Left ventricle myocardium inferior (tissue), 1 donor: ENCODE measurements at places on chromosomes 11 and 22. TPM values are rescaled to one million over a fixed set of nuclear protein-coding genes. Genes with fewer than 3 reads are reported as not detected.

GRCh38 chr11:64339754-64340408 is at the start of gene CCDC88B:
Gene CCDC88B, plus strand, starts transcription at chr11:64340204. Its CDS starts 63 bp downstream, at chr11:64340267.
- H3K27me3 ChIP-seq = peaks cover 7% of the 10 kb centered on the region
- DNase-seq = peak; percentile 65
- H3K36me3 ChIP-seq = no peaks in the 10 kb centered on the region
- H3K27ac ChIP-seq = no peak within 1 kb of the TSS
- peaks cover 18% of the 10 kb centered on the region for H3K4me1 ChIP-seq

GRCh38 chr11:107711861-107712755 is at the start of gene SLN:
Gene SLN, minus strand, starts transcription at chr11:107712056.
- no peak within 1 kb of the TSS for H3K4me3 ChIP-seq
- H3K27ac ChIP-seq = no peak within 1 kb of the TSS
- no peak for DNase-seq
- H3K27me3 ChIP-seq = peaks cover 71% of the 10 kb centered on the region
- H3K4me1 ChIP-seq = peaks cover 7% of the 10 kb centered on the region
- no peaks in the 10 kb centered on the region for H3K36me3 ChIP-seq

GRCh38 chr11:129608711-129609110 is 206.9 kb upstream of the TMEM45B start:
- H3K4me3 ChIP-seq = no peak overlapping the region
- no peaks in the 10 kb centered on the region for H3K36me3 ChIP-seq
- DNase-seq = no peak
- peaks cover 8% of the 10 kb centered on the region for H3K27me3 ChIP-seq
- no peaks in the 10 kb centered on the region for H3K4me1 ChIP-seq
- no peak overlapping the region for H3K27ac ChIP-seq

GRCh38 chr11:60914633-60915247 is 782 bp downstream of the TMEM109 start:
- no peaks in the 10 kb centered on the region for H3K27me3 ChIP-seq
- peak overlapping the region; percentile 98 for H3K27ac ChIP-seq
- H3K4me1 ChIP-seq = peaks cover 89% of the 10 kb centered on the region
- peaks cover 3% of the 10 kb centered on the region for H3K36me3 ChIP-seq
- no peak for DNase-seq
- peak overlapping the region; percentile 94 for H3K4me3 ChIP-seq

- H3K4me1 ChIP-seq = peaks cover 50% of the 10 kb centered on the region
- peaks cover 17% of the 10 kb centered on the region for H3K36me3 ChIP-seq
- H3K4me3 ChIP-seq = peak overlapping the region; percentile 96
- DNase-seq = no peak
- no peaks in the 10 kb centered on the region for H3K27me3 ChIP-seq
Observed at GRCh38 chr11:67120881-67121710, 2.0 kb downstream of the KDM2A start.

The SCGB2A2 gene
- total RNA-seq = not detected

DNA sequence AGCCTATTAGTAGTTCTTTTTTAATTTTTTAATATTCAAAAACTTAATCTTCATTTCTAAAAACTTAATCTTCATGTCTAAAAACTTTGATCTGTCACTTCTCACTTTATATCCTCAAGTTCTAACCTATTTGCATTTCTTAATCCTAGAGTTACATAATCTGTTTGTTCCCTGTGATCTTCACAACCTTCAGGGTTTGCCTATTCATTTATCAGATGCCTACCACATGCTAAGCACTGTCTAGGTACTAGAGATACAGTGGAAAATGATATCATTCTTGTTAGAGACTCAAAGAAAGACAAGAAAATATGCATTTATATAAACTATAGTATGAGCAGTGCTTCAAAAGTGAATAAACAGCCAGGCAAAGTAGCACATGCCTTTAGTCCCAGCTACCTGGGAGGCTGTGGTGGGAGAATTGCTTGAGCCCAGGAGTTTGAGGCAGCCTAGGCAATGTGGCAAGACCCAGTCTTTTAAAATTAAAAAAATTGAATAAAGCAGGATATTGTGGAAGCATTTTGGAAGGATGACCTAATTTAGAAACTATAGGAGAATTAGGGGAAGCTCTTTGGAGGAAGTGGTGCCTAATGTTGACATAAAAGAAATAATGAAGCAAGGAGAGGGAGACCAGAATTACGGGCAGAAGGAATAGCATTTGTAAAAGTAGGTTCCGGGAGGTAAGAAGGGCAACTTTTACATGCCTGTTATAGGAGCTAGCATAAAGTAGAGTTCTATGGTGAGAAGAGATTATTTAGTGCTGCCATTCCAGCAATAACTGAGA is 54.4 kb upstream of the GRK2 start:
- H3K4me3 ChIP-seq = no peak overlapping the region
- no peaks in the 10 kb centered on the region for H3K4me1 ChIP-seq
- H3K27ac ChIP-seq = no peak overlapping the region
- peaks cover 71% of the 10 kb centered on the region for H3K36me3 ChIP-seq
- no peak for DNase-seq
- no peaks in the 10 kb centered on the region for H3K27me3 ChIP-seq

The RASL10A gene
- 1.4 TPM for total RNA-seq

GRCh38 chr11:113167599-113167998 is 146.8 kb upstream of the TTC12 start:
- no peaks in the 10 kb centered on the region for H3K36me3 ChIP-seq
- H3K4me1 ChIP-seq = peaks cover 26% of the 10 kb centered on the region
- no peak overlapping the region for H3K4me3 ChIP-seq
- peak; percentile 25 for DNase-seq

- H3K4me3 ChIP-seq = no peak overlapping the region
- H3K27me3 ChIP-seq = no peaks in the 10 kb centered on the region
- no peaks in the 10 kb centered on the region for H3K36me3 ChIP-seq
- peaks cover 7% of the 10 kb centered on the region for H3K4me1 ChIP-seq
- no peak overlapping the region for H3K27ac ChIP-seq
Observed at GRCh38 chr22:17079572-17079971, 5.2 kb upstream of the IL17RA start.

DNA sequence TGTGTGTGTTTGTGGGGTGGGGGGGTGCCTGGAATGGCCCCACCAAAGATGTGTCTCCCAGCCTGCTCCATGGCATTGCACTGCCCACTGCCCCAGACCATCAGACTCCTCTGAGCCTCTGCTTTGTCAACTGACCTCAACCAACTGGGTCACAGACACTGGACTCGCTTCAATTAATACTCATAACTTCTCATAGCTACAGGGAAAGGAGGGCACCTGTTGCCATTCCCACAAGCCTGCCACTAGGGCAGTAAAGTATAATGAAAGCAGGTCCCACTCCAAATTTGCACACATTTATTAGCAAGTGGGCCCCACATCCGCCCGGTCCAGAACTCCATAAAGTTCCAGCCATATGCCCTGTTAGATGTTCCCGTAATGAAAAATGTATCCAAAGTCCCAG is 70.5 kb upstream of the PRDM11 start:
- H3K4me1 ChIP-seq = peaks cover 48% of the 10 kb centered on the region
- no peak for DNase-seq
- no peak overlapping the region for H3K4me3 ChIP-seq
- H3K27ac ChIP-seq = no peak overlapping the region

The TSSK2 gene
- total RNA-seq = not detected

The NOX4 gene
- total RNA-seq = 3.5 TPM

DNA sequence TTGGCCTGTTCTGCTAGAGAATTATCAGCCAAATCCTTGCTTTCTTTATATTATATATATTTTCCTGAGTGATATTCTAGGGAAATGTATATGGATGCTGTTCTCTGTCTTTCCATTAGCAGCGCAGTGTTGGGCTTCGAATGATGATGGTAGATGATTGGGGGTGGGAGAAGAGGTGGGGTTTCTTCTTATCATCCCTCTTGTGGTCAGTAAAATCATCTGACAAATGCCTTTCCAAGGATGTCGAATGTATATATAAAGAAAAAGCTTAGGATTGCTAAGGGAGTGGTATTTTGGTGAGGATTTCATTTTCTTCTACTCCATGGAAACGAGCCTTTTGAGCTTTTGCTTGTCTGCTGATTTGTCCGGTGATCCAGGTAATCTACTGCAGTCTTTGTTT is 48.9 kb downstream of the ARHGEF12 start:
- H3K4me1 ChIP-seq = peaks cover 80% of the 10 kb centered on the region
- H3K27me3 ChIP-seq = no peaks in the 10 kb centered on the region
- DNase-seq = no peak
- no peak overlapping the region for H3K4me3 ChIP-seq
- no peaks in the 10 kb centered on the region for H3K36me3 ChIP-seq
- peak overlapping the region; percentile 42 for H3K27ac ChIP-seq

GRCh38 chr22:46593211-46593681 is 26.9 kb upstream of the GRAMD4 start:
- peaks cover 93% of the 10 kb centered on the region for H3K4me1 ChIP-seq
- no peak for DNase-seq

The ARHGAP42 gene
- total RNA-seq = 11.1 TPM

- H3K4me1 ChIP-seq = no peaks in the 10 kb centered on the region
- H3K36me3 ChIP-seq = no peaks in the 10 kb centered on the region
- H3K27ac ChIP-seq = no peak overlapping the region
- no peak for DNase-seq
- no peak overlapping the region for H3K4me3 ChIP-seq
Observed at GRCh38 chr11:130204703-130205095, 45.1 kb downstream of the ST14 start.

DNA sequence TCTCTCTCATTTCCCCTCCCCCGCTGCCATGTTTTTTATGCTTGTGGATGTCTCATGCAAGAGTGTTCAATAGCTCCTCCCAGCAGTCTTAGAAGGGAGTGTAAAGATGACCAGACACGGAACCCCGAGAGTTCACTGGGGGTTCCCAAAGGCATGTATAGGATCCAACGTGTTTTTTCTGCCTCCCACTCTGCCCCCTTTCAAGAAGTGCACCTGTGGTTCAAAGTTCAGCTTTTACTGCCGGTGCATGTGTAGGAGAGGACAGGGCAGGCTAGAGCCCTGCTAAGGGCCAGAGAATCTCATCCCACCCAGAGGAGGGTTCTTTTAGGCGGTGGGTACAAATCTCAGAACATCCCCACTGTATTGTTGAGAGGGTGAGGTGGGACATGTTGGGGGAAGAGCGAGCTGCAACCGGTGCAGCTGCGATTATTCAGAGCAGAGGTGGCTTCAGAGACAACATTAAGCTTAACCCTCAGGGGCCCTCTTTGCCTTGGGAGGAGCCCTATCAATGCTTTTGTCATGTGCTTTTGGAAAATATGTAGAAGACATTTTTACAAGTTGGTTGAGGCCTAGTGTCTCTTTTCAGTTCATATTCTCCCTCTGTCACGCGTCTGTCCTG is 14.5 kb downstream of the MIF start:
- no peak overlapping the region for H3K27ac ChIP-seq
- peaks cover 23% of the 10 kb centered on the region for H3K4me1 ChIP-seq
- no peak overlapping the region for H3K4me3 ChIP-seq
- H3K27me3 ChIP-seq = no peaks in the 10 kb centered on the region

The DNAJB7 gene
- total RNA-seq = not detected

- no peak overlapping the region for H3K4me3 ChIP-seq
- no peak for DNase-seq
- H3K4me1 ChIP-seq = peaks cover 26% of the 10 kb centered on the region
Observed at GRCh38 chr11:2655834-2656622, 43.8 kb downstream of the KCNQ1OT1 start.

GRCh38 chr22:36687516-36687915 is 16.0 kb downstream of the CACNG2 start:
- H3K36me3 ChIP-seq = no peaks in the 10 kb centered on the region
- H3K27ac ChIP-seq = no peak overlapping the region
- peaks cover 100% of the 10 kb centered on the region for H3K27me3 ChIP-seq
- H3K4me3 ChIP-seq = no peak overlapping the region
- DNase-seq = no peak

DNA sequence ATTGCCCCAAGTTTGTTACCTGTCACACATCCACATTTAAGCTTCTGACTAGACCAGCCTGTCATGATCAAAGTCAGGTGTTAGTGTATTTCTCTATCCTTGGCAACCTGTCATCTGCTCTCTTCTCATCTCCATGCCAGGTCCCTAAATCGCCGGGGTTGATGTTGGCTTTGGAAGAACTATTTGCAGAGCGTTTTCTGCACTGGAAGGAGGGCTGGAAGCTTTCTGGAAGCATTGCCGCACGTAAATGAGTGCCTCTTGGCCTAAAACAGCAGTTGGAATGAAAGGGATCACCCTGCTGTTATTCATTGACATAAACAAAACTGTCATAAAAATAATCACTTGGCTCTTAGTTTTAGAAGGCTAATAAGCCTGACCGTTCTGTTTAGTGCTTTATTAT is 1.4 kb downstream of the TTC12 start:
- no peak overlapping the region for H3K27ac ChIP-seq
- no peak overlapping the region for H3K4me3 ChIP-seq
- DNase-seq = no peak

The HTR3A gene
- not detected for total RNA-seq

The CYB5R2 gene
- 1.8 TPM for total RNA-seq

The MRGPRE gene
- total RNA-seq = 0.36 TPM

The FSHB gene
- total RNA-seq = not detected

DNA sequence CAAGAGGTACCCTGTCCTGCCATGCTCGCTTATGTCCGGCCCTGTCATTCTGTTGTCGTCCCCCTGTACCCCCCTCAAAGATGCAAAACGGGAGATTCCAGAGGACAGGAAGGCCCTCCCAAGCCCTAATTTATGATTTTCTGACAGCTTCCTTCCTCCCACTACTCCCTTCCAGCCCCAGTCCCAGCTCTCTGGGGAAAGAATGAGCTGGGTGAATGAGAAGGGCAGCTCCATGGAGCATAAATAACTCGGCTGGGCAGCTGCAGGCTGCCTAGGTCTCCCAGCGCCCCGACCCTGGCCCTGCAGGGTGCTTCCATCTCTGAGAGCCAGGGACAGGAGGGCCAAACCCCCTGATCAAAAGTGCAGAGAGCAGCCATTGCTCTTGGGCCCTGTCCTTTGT is 3.9 kb upstream of the EMID1 start:
- peak overlapping the region; percentile 70 for H3K27ac ChIP-seq
- H3K36me3 ChIP-seq = no peaks in the 10 kb centered on the region
- no peak for DNase-seq
- H3K4me3 ChIP-seq = no peak overlapping the region
- H3K27me3 ChIP-seq = peaks cover 9% of the 10 kb centered on the region

The ZC3H7B gene
- 39.1 TPM for total RNA-seq

The SEPTIN3 gene
- total RNA-seq = not detected

GRCh38 chr22:44468973-44469372 is 29.1 kb downstream of the RTL6 start:
- DNase-seq = no peak
- H3K4me3 ChIP-seq = no peak overlapping the region
- no peak overlapping the region for H3K27ac ChIP-seq

The MMP12 gene
- not detected for total RNA-seq

DNA sequence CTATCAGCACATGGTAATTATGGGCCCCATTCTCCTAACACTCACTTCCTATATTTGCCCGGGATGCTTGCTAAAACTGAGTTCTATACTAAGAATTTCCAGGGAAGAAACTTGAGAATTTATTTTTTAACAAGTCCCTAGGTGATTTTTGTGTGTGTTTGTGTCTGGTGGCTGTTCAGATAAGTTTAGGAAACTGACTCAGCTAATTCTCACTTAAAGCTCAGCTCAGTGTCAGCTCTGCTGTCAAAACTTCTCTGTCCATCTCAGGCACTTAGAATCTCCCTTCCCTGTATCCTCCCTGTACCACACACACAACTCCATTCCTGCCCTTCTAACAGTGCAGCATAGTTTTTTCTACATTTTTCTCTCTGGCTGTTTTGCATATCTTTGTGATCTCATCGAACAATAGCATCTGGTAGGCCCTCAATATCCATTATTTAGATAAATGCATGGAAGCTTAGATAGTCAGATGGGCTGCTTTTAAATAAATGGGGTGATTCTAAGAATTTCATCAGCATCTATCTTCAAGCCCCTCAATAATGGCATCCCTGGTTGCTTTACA is 69.3 kb downstream of the PIWIL4 start:
- no peak for DNase-seq
- H3K36me3 ChIP-seq = no peaks in the 10 kb centered on the region
- no peak overlapping the region for H3K4me3 ChIP-seq
- H3K27me3 ChIP-seq = no peaks in the 10 kb centered on the region
- no peak overlapping the region for H3K27ac ChIP-seq
